ENCODE measurements at places on chromosomes 1 and 21.

DNA sequence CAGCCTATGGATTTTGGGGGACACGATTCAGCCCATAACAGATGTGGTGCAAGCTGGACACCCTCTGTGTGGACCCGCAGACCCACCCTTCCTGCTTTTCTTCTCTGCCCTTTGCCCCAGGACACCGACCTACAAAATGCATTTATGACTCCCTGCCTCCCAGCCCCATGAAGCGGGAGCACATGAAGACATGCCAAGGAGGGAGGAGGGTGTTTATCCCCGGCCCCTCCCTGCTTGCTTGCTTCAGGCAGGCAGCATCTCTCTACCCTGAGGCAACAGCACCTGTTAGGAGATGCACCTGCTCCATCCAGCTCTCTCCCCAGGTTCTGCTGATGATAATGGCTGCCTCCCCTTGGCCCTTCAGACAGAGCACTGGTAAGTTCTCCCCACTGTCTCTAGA lies 187.5 kb downstream of the PSMG1 start:
- DNase-seq = no peak

- DNase-seq = no peak
Observed at GRCh38 chr1:225460021-225460736, 32.3 kb upstream of the LBR start.

DNA sequence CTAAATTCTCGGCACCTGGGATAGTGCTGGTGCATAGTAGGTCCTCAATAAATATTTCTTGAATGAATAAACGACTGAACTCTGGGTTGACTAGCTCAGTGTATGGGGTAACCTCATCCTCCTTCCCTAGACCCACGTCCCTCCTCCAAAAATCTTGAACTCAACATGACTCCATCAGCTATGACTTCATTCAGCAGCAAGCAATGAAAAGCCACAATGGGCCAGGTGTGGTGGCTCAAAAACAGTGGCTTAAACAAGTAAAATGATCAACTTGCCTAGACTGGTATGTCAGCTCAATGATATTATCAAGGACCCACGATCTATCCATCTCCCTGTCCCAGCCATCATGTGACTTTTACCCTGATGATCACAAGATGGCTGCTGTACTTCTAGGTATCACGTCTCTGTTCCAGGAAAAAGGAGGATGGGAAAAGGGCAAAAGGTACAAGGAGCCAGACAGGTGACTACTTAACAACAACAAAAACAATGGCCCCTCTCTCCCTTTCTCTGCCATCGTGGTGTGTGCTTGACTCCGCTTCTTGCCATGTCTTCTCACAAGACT lies 13.0 kb upstream of the PAQR7 start:
- no peak for DNase-seq

- DNase-seq = no peak
Observed at GRCh38 chr1:218705391-218705790, 360.3 kb downstream of the TGFB2 start.

- DNase-seq = no peak
Observed at GRCh38 chr1:210441028-210441427, 112.3 kb downstream of the HHAT start.

- DNase-seq = no peak
Observed at GRCh38 chr1:117335376-117336086, 31.7 kb upstream of the MAN1A2 start.

DNA sequence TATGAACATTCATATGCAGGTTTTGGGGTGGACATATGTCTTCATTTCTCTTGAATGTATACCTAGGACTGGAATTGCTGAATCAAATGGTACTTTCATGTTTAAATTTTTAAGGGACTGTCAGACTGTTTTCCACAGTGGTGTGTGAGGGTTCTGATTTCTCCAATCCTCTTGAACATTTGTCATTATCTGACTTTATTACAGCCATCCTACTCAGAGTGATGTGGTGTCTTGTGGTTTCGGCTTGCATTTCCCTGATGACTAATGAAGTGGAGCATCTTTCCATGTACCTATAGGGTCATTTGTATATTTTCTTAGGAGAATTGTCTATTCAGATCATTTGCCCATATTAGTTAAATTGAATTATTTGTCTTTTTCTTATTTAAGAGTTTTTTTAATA lies 35.4 kb upstream of the ZNF281 start:
- DNase-seq = no peak

GRCh38 chr1:19478322-19478721 lies 7.0 kb downstream of the CAPZB start:
- DNase-seq = no peak

GRCh38 chr1:151142411-151143056 lies 3.9 kb downstream of the SEMA6C start:
- DNase-seq = no peak

GRCh38 chr1:10796029-10796944 lies at the start of gene CASZ1:
CASZ1 (minus strand) TSS chr1:10796646; CDS start chr1:10693889, 102,757 bp downstream.
- DNase-seq = no peak

All from central memory CD4-positive, alpha-beta T cell (primary cell).